ENCODE measurements at places on chromosomes 2 and 18. TPM values are rescaled to one million over a fixed set of nuclear protein-coding genes. Genes with fewer than 3 reads are reported as not detected.

ASB18 gene
- not detected for total RNA-seq

C1QL2 gene
- 0.14 TPM for total RNA-seq

LBX2 gene
- total RNA-seq, result 4.6 TPM

DCAF17 gene
- total RNA-seq, result 7.8 TPM

FKBP7 gene
- 12.3 TPM for total RNA-seq

RAB6C gene
- total RNA-seq, result not detected

GAL3ST2 gene
- not detected for total RNA-seq

CCDC74B gene
- 6.1 TPM for total RNA-seq

SMC6 gene
- 34.3 TPM for total RNA-seq

DPY30 gene
- 119 TPM for total RNA-seq

C2orf80 gene
- total RNA-seq, result not detected

DNAJC10 gene
- total RNA-seq, result 52.2 TPM

FTCDNL1 gene
- 2.2 TPM for total RNA-seq

VAMP8 gene
- total RNA-seq, result 18.7 TPM

OSR1 gene
- total RNA-seq, result 9.0 TPM

C2orf72 gene
- total RNA-seq, result 6.5 TPM

PNO1 gene
- total RNA-seq, result 60.6 TPM

HSPD1 gene
- total RNA-seq, result 751 TPM

RSAD2 gene
- total RNA-seq, result 0.15 TPM

ARL5A gene
- total RNA-seq, result 29.7 TPM

TRIM54 gene
- total RNA-seq, result 0.44 TPM

SLC9A4 gene
- not detected for total RNA-seq

TMX3 gene
- 25.7 TPM for total RNA-seq

COL4A4 gene
- total RNA-seq, result 1.9 TPM

TGFA gene
- 7.4 TPM for total RNA-seq

MTLN gene
- 121 TPM for total RNA-seq

TUBA3E gene
- total RNA-seq, result not detected

OTOS gene
- total RNA-seq, result not detected

MBD1 gene
- 34.3 TPM for total RNA-seq

STK25 gene
- total RNA-seq, result 119 TPM

POLE4 gene
- total RNA-seq, result 150 TPM

GPR148 gene
- total RNA-seq, result not detected

CRYGD gene
- not detected for total RNA-seq

CGREF1 gene
- 7.9 TPM for total RNA-seq

WDR43 gene
- total RNA-seq, result 84.5 TPM

ZSWIM2 gene
- total RNA-seq, result not detected

GCG gene
- not detected for total RNA-seq

All from A549 treated with DMSO at 1 μM for 4 hours (cell line).